ENCODE measurements at places on chromosomes 7 and 10. TPM values are rescaled to one million over a fixed set of nuclear protein-coding genes. Genes with fewer than 3 reads are reported as not detected.
A peak's percentile ranks its signal among the peaks of the same experiment; 100 is the strongest.

GRCh38 chr10:97066877-97067555 lies 118.7 kb downstream of the SLIT1 start:
- no peak for DNase-seq
- no peak overlapping the region for H3K27ac ChIP-seq
- H3K36me3 ChIP-seq, result no peaks in the 10 kb centered on the region
- no peak overlapping the region for H3K4me3 ChIP-seq
- peaks cover 2% of the 10 kb centered on the region for H3K4me1 ChIP-seq

DNA sequence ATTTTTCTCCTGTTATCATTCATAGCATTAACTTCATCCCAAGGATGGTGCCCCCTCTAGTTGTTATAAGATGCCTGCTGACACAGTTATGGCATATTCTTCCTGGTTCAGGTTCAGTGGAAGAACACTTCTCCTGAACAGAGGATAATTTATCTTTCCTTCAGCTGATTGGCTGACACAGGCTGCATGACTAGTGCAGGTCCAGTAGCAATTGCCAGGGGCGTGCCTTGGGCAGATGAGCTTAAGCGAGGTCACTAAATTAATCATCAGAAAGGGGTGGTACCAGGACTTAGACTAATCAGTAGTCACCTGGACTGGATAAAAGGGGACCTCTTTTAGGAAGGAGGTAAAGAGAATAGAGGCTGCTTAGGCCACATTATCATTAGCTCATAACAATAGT lies 42.3 kb downstream of the BZW2 start:
- no peaks in the 10 kb centered on the region for H3K27me3 ChIP-seq
- peaks cover 23% of the 10 kb centered on the region for H3K36me3 ChIP-seq
- H3K27ac ChIP-seq, result no peak overlapping the region
- no peak overlapping the region for H3K4me3 ChIP-seq
- H3K4me1 ChIP-seq, result peaks cover 12% of the 10 kb centered on the region

GRCh38 chr7:2313450-2314208 lies 612 bp downstream of the SNX8 start:
- peak overlapping the region; percentile 88 for H3K27ac ChIP-seq
- H3K4me3 ChIP-seq, result peak overlapping the region; percentile 89

DNA sequence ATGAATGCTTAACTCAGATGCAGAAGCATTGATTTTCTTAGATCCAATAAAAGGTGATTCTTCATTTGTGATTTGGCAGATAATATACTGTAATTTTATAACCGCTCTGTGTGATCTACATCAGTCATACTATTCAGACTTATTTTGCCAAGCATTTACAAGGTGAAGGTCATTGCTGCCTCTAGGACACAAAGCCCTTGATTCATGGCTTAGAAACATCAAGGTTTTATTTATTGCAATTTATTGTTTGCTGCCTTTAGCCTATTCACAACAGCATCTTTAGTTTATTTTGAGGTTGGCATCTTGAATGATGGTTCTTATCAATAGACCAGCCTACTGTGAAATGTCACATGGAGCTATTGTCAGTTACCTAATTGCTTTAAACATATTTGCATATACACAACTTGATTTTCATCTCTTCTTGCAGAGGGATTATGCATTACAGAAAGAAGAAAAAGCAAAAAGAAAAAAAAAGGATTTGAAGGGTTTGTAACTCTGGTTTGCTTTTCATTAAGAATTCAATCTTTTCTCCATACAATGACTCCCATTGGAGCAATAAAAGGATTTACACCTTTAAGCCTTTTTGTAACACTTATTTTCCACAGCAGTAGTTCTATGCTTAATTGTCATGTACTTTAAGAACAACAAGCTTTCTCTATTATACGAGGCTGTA lies 1371.6 kb upstream of the CELF2 start:
- H3K36me3 ChIP-seq, result no peaks in the 10 kb centered on the region
- H3K4me3 ChIP-seq, result no peak overlapping the region
- DNase-seq, result no peak
- no peaks in the 10 kb centered on the region for H3K4me1 ChIP-seq
- no peak overlapping the region for H3K27ac ChIP-seq

DNA sequence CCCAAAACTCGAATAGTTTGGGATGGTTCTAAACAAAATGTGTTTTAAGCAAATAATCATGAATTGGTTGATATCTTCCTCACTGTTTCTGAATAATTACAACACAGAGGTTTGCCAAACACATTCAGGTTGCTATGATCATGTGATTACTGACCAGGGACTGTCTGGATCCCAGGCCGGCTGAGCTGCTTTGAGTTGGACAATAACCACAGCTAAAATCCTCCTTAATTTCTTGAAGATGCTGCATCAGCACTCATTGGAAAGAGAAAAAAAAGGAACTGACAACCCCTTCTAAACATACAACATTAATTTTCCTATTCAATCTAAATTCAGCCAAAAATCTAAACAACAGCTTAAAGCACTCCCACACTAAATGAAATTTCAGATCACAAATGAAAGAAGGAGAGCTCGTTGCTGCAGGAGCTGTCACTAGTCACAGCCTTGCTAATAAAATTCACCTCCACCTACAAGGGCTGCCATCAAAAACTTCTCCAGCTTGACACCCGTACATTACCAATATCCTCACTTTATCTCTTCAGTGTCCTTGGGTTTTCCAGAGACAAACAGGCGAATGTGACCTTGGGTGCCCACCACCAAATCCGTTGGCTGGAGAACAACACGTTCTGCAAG lies 560.2 kb downstream of the KCNMA1 start:
- DNase-seq, result no peak
- peaks cover 11% of the 10 kb centered on the region for H3K4me1 ChIP-seq
- peaks cover 12% of the 10 kb centered on the region for H3K27me3 ChIP-seq
- H3K36me3 ChIP-seq, result no peaks in the 10 kb centered on the region

GRCh38 chr10:77173615-77174461 lies 463.8 kb downstream of the KCNMA1 start:
- peak; percentile 69 for DNase-seq
- peaks cover 21% of the 10 kb centered on the region for H3K27me3 ChIP-seq
- no peaks in the 10 kb centered on the region for H3K36me3 ChIP-seq
- no peaks in the 10 kb centered on the region for H3K4me1 ChIP-seq

DNA sequence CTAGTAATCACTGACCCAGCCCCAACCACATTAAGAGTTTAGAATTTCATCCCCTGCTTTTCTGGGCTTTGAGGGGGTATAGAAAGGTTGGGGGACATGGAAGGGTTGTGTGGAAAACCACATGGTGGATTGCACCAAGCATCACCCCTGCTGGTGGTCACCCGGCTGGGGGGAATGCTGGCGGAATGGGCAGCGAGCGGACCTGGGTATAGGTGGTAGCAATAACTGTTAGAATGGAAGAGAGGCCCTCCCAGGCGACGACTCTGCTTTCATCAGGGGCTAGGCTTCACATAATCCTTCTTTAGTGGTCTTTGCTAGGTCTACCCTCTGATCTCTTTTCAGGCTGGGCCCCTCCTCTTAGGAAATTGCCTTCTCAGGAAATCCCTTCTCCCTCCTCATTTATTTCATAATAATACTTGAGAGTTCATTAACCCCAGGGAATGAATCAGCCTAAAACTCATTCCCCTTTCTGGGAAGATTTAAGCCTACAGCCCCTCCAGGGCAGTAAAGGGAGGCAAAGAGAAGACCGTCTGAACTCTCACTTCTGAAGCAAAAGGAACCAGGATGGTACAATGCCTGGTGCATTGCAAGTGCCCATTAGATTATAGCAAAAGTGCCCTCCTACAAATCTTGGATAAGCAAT lies 90.7 kb upstream of the LEP start:
- H3K4me3 ChIP-seq, result no peak overlapping the region
- no peak overlapping the region for H3K27ac ChIP-seq
- H3K36me3 ChIP-seq, result no peaks in the 10 kb centered on the region

- H3K4me1 ChIP-seq, result no peaks in the 10 kb centered on the region
- no peak overlapping the region for H3K4me3 ChIP-seq
- no peak for DNase-seq
- H3K27me3 ChIP-seq, result no peaks in the 10 kb centered on the region
- no peaks in the 10 kb centered on the region for H3K36me3 ChIP-seq
These were observed 219.0 kb upstream of the MEOX2 start for GRCh38 chr7:15905251-15906040.

GRCh38 chr10:103828587-103829197 lies 26.7 kb downstream of the SH3PXD2A start:
- no peak for DNase-seq
- no peak overlapping the region for H3K4me3 ChIP-seq
- no peak overlapping the region for H3K27ac ChIP-seq
- H3K27me3 ChIP-seq, result no peaks in the 10 kb centered on the region
- peaks cover 4% of the 10 kb centered on the region for H3K36me3 ChIP-seq
- peaks cover 30% of the 10 kb centered on the region for H3K4me1 ChIP-seq

GRCh38 chr10:101567165-101568006 lies 20.7 kb downstream of the POLL start:
- no peaks in the 10 kb centered on the region for H3K36me3 ChIP-seq
- peaks cover 82% of the 10 kb centered on the region for H3K27me3 ChIP-seq
- H3K4me1 ChIP-seq, result peaks cover 13% of the 10 kb centered on the region
- H3K4me3 ChIP-seq, result no peak overlapping the region
- DNase-seq, result no peak

- H3K4me3 ChIP-seq, result no peak overlapping the region
- peaks cover 17% of the 10 kb centered on the region for H3K4me1 ChIP-seq
- no peak overlapping the region for H3K27ac ChIP-seq
- no peak for DNase-seq
- peaks cover 35% of the 10 kb centered on the region for H3K27me3 ChIP-seq
These were observed 425.4 kb downstream of the RPS24 start for GRCh38 chr10:78458983-78459638.

DNA sequence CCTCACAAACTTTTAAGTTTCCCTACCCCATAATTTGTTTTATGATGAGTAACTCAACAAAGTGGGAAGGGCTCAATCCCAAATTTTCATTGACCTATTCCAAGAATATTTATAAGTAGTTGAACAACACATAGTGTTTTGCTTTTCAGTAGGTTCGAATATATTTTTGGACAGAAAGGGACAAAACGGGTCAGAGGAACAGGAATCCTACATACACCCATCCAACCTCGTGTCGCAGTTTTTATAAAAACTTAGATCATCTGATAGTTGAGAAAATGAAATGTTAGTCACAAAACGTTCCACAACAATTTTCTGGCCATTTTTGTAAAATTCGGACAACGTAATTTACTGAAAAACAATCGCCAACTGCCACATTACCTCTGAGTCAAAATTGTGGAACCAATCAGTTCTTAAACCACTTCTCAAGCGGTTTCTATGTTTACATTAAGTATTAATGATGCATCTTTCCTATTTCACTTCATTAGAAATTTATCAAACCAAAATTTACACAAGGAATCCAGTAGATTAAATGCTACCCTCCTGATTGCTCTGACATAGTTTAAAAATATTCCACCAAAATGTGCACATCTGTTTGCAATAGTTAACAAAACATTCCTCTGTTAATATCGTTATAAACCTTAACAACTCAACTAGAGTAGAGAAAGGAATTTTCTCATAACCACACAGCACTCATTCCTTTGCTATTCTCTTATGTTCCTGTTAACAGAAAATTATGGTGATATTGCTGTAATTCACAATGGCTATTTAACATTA lies 6.3 kb downstream of the WNT16 start:
- H3K4me3 ChIP-seq, result no peak overlapping the region
- H3K36me3 ChIP-seq, result no peaks in the 10 kb centered on the region
- H3K27me3 ChIP-seq, result peaks cover 22% of the 10 kb centered on the region
- no peak for DNase-seq

GRCh38 chr10:57716884-57717283 lies 550.8 kb downstream of the IPMK start:
- no peaks in the 10 kb centered on the region for H3K4me1 ChIP-seq
- no peaks in the 10 kb centered on the region for H3K27me3 ChIP-seq
- no peak overlapping the region for H3K4me3 ChIP-seq
- no peak for DNase-seq
- H3K27ac ChIP-seq, result no peak overlapping the region

GRCh38 chr7:1050956-1051690 lies 6.8 kb downstream of the GPR146 start:
- no peaks in the 10 kb centered on the region for H3K27me3 ChIP-seq
- no peak overlapping the region for H3K4me3 ChIP-seq
- no peaks in the 10 kb centered on the region for H3K36me3 ChIP-seq
- DNase-seq, result no peak

DNA sequence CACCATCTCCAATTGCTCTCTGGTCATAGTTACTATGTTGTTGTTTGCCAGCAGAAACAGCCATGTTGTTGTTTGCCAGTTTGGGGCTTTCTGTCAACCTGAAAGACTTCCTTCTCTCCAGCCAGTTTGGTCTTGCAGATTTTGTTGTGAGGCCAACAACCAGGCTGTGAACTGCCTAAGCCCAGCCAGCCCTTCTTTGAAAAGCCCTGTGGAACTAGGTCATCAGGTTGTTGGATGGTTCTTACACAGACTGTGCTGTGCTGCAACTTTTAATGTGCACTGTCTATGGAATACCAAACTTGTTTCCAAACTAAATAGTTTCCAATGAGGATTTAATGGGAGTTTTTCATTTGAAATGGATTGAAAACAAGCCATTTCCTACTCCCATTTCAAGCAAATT lies 592.7 kb upstream of the GALNT17 start:
- no peaks in the 10 kb centered on the region for H3K4me1 ChIP-seq
- H3K4me3 ChIP-seq, result no peak overlapping the region
- no peak for DNase-seq
- H3K36me3 ChIP-seq, result no peaks in the 10 kb centered on the region
- peaks cover 7% of the 10 kb centered on the region for H3K27me3 ChIP-seq

DNA sequence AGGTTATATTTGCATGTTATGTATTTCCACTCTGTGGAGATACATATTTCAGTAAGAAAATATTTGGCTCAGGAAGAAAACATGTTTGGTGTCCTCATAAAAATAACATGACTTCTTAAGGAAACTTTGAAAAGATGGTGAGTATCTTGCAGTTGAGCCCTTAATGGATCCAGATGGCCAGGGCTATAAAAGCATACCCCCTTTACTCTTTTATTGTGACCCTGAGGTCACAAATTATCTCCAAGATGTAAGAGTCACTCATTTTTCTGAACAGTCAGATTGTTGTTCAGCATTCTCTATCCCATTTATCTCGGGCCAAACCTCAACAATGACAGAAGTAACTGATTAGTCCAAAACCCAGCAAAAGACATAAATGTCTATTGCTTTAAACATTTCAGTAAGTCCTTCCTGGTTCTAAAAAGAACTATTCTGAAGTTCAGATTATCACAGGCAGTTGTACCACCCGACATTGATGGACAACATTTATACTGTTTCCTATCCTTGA lies 539.4 kb downstream of the PARD3 start:
- no peak overlapping the region for H3K27ac ChIP-seq
- no peak for DNase-seq
- peaks cover 3% of the 10 kb centered on the region for H3K4me1 ChIP-seq
- peaks cover 8% of the 10 kb centered on the region for H3K36me3 ChIP-seq

GRCh38 chr7:145169908-145170307 lies 334.1 kb upstream of the TPK1 start:
- DNase-seq, result no peak
- H3K4me1 ChIP-seq, result peaks cover 2% of the 10 kb centered on the region
- peaks cover 3% of the 10 kb centered on the region for H3K27me3 ChIP-seq

Gene SP8
- total RNA-seq, result 1.1 TPM

Gene TRIM50
- total RNA-seq, result 10.9 TPM

Gene TMEM236
- total RNA-seq, result 0.07 TPM

Gene SPDYE1
- not detected for total RNA-seq

All from progenitor cell of endocrine pancreas (in vitro differentiated cells).